ENCODE measurements at places on chromosomes 6 and 20.

GRCh38 chr20:3239867-3240775 is 1.1 kb upstream of the SLC4A11 start:
- no peak for DNase-seq

DNA sequence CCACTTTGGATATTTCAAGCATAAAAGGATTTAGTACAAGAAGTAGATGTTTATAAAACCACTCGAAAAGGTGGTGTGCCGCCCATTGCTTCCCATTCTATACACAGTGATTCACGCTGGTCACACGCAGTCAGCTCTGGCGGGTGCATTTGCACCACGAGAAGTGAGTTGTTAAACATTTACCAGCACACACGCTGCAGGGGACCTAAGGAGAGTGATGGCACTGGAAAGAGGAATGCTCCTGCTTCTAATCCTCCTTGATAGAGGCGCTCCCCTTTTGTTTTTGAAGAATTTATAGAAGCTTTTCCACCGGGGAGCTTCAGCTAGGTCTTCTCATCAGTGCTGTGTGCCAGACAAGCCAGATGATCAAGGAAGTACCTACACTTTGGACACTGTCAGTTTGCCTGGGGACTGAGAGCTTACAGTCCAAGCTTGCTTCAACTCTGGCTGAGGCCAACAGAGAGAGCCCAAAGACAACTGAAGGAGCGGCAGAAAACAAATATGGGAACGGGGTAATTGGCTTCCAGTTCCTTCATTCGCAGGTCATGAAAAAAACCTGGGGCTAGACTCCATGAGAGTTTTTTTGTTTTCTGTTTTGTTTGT is 31.2 kb downstream of the MUC22 start:
- no peak for DNase-seq

DNA sequence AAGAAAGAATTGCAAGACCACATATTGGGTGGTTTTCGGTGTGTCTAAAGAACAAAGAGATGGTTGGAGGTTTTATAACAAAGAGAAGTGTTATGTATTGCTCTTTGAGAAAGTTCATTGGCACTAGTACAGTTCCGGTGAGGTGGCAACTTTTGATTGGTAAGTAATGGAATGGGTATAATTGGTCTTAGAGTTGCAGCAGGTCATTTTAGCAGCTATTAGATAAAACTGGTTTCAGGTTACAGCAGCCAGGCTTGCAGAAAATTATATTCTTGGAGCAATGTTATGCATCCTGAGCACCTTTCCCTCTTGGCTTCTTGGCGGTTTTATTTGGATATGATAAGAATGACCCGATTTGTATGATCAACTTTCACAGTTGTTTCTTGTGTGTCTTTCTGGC is 12.3 kb upstream of the SSTR4 start:
- DNase-seq = no peak

DNA sequence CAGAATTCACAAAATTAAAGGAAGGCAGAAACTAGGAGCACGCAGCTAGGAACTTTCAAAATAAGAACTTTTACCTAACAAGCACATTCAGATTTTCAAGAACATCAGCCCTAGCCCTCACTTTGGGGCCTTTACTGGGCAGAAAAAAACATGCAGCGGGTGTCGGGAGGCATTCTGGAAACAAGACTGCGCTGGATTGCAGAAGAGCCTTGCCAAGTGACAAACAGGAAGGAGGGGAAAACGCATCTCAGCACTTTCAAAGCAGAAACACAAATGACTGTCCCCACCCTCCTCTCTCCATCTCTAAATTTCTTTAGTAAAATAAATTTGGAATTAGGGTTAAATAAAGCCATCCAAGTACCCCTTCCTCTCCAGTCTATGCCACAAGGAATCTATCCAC is 74.6 kb upstream of the RREB1 start:
- DNase-seq = no peak

GRCh38 chr6:27866357-27867050 is 45.7 kb downstream of the OR2B2 start:
- no peak for DNase-seq

DNA sequence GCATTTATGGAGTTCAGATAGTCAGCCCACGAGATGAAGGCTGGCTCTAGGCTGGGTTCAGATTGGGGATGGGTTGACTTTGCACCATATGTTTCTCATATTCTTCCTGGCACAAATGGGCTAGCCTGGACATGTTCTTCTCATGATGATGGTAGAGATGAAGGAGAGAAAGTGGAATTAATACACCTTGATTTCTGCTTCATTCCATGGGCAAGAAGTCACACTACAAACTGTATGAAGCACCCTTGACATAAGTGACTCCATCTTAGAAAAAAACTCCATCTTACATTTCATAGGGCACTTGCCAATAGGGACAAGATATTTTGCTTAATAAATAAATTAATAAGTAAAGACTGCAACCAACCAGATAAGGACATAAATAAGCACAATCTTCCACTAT is 12.0 kb upstream of the CD83 start:
- DNase-seq = no peak

DNA sequence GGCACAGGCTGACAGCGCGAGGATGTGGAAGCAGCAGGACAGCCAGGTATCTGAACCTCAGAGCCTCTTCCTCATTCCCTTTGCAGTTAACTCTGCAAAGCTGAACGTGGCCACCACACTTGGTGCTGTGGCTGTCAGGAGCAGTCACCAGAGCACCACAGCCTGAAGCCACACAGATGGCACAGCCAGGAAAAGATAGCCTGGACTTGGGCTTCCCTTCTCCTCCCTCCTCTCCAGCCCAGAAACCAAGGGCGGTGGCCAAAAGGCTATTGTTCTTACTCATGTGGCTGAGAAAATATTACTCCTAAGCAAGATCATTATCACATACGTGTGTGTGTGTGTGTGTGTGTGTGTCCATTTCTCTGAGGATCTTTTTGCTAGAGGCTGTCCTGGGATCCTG is 39.8 kb downstream of the CD164 start:
- no peak for DNase-seq

DNA sequence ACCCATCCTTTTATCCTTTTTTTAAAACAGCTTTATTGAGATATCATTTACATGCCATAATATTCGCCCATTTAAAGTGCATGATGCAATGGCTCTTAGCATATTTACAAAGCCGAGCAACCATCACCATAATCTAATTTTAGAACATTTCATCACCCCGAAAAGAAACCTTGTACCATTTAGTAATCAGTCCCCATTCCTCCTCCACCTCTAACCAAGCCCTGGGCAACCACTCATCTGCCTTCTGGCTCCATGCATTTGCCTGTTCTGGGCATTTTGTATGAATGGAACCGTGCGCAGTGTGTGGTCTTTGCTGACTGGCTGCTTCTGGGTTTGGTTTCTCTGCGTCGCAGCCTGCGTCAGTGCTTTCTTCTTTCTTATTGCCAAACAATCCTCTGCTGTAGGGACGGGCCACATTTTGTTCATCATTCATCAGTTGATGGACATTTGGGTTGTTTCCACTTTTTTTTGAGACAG is 10.2 kb upstream of the EEF1A2 start:
- no peak for DNase-seq

DNA sequence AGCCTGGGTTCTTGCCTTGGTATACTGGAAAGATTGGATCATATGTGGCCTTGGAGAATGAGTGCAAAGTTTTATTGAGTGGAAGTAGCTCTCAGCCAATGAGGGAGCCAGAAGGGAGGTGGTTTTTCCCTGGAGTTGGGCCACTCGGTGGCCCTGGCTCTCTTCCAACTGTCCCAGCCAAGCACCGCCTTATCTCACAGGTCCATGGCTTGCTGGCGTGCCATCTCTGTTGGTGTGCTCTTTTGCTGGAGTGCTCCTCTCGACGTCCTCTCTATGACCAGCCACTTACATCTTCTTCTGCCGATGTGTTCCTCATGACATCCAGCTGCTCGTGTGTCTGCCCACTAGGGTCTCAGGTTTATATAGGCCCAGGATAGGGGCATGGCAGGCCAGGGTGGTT is 505.9 kb upstream of the SYNCRIP start:
- no peak for DNase-seq

All from AG04449 (cell line).